ENCODE measurements at places on chromosomes 1 and 21.

DNA sequence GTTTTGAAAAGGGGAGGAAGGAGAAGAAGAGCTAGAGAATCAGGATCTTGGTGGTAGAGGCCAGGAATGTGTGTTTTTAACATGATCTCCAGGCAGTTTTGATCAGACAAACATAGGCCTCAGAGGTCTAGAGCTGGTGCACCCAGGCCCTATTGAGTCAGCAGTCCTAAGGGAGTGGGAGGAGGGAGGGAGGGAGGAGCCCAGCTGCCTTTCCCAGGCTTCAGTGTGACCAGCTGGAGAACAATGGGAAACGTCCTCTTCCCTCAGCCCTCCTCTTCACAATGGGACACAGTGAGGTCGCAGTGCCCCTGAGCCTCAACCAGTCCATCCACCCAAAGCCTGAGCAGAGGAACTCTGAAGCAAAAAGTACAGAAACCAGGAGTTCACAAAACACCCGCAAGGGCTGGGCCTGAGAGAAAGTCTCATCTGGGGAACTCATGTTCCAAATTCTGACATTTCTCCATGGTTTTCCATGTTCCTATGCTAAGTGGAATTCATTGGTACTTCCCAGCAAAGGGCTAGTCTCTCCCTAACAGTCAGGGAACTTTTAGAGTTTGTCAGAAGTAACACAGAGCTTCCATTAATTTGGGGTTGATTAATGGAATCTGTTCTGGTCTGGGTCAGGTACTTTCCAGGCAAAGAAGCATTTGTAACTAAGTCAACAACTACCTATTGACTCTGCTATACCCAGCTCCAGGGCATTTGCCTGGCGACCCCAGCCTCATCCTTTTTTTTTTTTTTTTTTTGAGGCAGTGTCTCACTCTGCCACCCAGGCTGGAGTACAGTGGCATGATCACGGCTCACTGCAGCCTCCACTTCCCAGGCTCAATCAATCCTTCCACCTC lies 37.5 kb downstream of the ELAPOR1 start:
- no peak for DNase-seq

DNA sequence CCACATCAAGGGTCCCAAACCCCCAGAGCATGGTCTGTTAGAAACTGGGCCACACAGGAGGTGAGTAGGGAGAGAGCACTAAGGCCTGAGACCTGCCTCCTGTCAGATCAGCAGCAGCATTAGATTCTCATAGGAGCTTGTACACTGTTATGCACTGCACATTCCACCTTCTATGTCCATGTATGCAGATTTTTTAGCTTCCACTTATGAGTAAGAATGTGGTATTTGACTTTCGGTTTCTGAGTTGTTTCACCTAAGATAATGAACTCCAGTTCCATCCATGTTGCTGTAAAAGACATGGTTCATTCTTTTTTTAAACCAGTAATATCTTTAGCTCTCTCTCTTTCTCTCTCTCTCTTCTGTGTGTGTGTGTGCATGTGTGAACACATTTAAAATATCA lies 663 bp upstream of the GBP6 start:
- no peak for DNase-seq

- DNase-seq = no peak
Observed at GRCh38 chr1:89725011-89725370, 92.1 kb downstream of the LRRC8C start.

GRCh38 chr1:236568285-236568894 lies 35.9 kb downstream of the HEATR1 start:
- DNase-seq = no peak

- DNase-seq = no peak
Observed at GRCh38 chr1:214563881-214564280, 12.5 kb upstream of the PTPN14 start.

DNA sequence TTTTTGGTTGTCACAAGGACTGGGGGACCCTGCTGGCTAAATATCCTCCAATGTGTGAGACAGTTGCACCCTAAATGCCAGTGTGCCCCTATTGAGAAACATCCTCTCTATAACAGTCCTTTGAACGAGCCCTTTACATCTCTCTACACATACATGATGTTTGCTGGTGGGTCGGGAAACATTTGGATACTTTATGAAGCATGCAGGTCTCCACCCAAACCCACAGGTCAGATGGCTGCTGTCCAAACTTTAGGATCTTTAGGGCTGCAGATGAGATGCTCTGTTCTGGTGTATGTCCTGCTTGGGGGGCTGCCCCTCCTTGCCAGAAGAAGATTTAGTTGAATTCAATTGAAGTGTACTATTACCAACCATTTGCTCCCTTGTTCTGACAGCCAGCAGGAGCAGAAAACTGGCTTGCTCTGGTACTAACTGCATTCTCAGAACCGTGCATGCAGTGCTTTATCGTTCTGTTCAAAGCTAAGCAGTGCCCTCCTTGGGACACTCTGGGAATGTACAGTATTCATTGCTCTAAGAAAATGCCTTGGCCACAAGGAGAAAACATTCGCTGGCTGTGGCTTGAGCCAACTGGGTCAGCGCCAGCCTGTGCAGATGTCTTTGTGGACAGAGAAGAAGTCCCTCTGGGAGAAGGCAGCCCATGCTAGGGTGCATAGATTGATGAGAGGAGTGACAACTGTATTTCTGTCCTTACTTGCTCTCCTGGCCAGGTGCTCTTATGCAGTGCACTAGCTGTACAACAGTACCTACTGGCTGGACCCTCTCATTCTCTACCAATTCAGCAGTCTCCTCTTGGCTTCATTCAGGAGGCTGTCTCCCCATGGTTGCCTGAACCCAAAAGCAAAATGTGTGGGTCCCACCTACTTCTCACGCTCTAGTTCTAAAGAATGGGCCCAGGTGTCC lies 61.4 kb upstream of the DIRAS3 start:
- no peak for DNase-seq

DNA sequence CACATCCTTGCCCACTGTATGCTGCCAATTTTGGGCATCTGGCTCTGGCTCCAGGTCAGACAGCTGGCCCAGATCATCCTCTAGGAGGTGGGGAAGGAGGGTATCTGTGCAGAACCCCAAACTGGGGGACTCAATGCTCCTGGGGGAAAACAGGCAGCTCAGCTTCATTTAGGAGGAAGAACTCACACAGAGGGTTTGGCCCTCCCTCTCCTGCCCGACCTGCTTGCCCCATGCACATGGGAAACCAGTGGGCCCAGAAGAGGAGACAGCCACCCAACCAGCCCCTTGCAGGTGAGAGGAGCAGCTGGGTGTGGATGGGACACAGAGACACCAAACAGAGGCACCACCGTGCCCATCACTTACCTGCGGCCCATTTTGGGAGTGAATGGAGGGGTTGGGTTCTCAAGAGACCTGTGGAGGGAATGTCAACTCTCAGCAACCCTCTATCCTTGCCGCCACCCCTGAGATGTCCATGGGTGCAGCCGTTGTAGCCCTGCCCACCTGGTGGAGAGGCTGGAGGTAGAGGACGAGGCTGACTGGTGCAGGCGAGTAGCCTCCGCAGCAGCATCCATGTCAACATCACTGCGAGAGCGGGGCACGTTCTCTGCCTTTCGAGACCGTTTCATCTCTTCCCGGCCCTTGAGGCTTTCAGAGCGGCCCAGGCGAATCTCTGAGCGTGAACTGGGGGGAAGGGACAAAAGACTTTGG lies 27.5 kb downstream of the LRRC71 start:
- no peak for DNase-seq

DNA sequence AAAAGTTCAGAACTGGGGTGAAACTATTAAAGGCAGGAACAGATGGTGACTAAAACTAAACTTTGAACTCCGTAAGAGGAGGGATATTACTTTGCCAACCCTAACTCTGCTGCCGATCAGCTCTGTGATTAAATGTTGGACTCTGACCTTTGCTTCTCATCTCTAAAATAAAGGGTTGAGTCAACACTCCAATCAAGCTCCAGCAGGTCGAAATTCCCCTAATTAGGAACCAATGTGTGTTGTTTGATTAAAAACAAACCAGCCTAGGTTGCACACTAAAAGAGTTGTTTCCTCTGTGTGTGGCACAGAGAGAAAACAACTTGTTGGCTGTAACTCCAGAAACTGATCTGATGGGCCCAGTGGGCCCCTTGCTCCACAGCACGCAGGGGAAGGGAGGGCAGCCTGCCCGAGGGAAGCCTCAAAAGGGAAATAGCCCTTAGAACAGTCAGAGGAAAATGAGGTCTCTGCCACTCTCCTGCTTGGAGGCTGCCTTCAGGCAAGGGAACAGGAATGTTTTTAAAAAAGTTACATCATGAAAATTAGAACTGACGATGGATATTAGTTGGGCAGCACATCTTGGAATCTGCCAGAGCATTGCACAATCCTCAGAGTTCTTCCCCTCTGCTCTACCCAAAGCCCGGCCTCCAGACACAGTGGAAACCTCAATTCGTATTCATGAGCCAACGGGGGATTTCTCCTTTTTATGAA lies 69.3 kb downstream of the KCTD3 start:
- DNase-seq = no peak

GRCh38 chr1:91700771-91701471 lies 185.0 kb downstream of the TGFBR3 start:
- no peak for DNase-seq

GRCh38 chr1:192160196-192160595 lies 1.9 kb downstream of the RGS18 start:
- DNase-seq = no peak

GRCh38 chr1:186568221-186568620 lies 107.3 kb upstream of the PDC start:
- no peak for DNase-seq

DNA sequence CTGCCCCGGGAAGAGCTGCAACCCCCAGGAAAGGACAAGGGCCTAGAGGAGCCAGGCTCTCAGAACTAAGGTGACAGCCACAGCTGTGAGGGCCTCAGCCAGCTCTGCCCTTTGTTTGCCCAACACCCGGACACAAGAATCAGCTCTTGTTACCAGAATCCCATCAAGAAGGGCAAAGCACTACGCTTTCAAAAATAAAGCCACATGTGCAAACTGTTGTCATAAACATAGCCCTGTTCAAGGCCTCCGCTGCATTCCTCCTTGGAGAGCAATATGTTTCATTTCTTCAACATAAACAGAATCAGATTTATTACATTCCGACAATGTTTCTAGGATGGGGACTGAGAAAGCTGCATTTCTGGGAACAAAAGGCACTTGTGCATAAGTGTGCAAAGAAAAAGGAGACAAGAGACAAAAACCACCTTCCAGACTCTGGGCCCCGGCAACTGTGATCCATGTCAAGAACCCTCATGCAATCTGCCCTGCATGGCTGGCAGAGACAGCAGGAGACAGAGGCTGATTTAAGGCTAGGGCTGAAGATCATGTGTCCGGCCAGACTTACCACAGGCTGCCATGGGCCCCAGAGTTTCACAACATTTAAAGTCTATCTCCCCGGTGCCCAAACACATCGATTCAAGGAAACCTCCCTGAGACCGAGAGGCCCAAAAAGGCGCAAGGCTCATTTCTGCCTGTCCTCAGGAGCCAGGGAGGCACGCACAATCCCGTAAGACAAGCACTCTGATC lies 71.0 kb downstream of the SSBP3 start:
- DNase-seq = no peak

- DNase-seq = no peak
Observed at GRCh38 chr1:161070761-161071160, 1.1 kb upstream of the ARHGAP30 start.

DNA sequence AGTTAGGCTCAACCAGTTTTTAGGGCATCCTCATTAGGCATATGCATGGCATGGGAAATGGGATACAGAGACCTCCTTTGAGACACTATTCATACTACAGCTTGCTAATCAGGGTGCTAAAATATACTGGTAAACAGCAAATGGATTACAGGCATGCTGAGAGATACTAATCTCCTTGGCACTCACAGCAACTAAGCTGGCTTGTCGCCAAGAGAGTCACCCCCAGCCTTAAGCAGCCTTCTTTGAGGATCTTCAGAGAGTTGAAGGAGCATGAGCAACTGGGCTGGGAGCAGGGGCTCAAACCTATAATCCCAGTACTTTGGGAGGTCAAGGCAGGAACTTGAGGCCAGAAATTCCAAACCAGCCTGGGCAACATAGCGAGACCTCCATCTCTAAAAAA lies 120.1 kb upstream of the NR5A2 start:
- no peak for DNase-seq

DNA sequence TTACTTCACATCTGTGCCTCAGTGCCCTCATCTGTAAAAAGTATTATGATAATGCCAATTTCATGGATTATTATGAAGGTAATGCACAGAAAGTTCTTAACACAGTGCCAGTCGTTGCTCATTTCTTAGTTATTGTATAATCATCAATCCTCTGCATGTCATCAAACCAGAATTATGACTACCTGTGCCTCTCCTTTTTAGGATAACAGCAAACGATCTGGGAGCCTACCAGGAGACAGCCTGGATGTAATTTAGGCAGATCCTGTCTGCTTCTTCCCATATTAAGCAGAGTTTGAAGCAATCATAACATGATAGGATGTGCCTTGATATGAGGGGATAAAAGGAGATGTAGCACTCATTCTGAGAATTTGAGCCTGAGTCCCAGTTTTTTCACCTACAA lies 177.4 kb upstream of the DPT start:
- no peak for DNase-seq

DNA sequence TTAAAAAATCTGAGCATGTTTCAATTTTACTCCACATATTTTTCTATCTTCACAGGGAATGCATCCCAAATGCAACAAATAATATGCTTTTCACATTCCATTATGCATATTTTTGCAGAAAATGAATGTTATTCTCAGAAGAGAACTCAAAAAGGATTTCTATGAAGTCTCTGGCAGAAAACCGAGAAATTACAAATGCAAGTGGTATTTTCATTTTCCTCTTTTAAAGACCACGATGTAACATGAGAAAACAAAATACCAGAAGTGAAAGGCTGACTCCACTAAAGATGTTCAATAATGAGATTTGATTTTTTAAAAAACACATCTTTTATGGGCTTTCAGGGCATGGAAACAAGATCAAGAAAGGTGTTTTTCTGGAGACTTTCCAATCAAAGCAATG lies 5.0 kb upstream of the PDC start:
- DNase-seq = no peak

DNA sequence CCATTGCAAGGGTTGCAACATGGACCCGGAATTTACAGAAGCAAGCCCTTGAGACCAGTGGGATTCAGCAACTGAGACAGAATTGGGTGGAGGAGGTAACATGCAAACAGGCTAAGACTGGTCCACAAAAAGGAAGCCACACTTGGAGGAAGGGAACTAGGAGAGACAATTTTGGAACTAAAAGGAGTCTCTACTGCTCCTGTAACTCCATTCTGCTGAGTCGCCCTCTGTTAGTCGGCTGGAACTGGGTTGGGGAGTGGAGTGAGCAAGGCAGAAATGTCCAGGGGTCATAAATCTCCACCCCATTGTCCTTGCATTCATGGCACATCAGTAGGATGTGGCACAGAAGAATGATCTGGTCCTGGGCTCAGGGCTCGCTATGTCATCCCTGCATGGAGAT lies 5.1 kb downstream of the LAMB3 start:
- DNase-seq = no peak

DNA sequence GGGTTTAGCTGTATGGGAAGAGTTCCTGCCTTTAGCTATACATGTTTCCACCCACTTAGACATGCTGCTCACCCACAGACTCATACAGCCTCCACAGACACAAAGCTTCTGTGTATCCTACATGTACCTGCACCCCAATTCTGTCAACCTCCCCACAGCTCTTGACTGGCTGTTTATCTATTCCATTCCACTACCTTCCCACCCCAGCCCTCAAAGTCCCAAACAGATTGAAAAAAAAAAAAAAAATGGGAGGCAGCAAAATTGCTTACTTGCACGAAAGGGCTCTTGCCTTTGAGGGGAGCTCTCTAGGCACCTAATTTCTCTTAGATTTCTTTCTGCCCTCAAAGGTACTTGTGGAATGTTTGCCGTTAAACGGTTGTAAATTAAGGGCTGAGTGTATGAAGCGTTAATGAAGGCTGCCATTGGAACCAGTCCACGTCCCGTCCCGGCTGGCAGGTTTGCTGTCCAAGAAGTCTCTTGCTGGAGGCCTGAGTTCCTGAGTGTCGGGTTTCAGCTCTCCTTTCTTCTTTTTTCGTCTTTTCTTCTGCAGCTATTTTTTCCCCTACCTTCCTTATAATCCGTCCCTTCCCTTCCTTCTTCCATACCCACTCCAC lies 43.6 kb downstream of the PBX1 start:
- no peak for DNase-seq
